Tibial nerve (tissue), 4 donors: ENCODE measurements at places on chromosomes 5 and 9.

GRCh38 chr5:77632526-77633206 is 5.8 kb downstream of the OTP start:
- DNase-seq = no peak

DNA sequence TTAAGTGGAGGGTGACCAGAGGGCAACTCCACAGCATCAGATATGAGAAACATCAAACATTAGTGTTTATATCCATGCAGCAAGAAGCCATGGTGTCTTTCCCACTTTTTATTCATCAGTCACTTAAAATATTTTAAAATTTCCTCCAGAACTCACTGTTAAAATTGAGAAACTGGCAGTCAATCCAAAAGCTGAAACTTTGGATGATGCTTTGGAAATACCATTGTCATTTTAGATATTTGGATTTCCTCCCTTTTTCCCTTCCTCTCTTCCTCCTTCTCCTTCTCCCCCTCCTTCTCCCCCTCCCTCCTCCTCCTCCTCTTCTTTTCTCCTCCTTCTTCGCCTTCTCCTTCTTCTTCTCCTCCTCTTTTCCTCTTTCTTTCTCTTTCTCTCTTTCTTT is 33.1 kb upstream of the NTRK2 start:
- no peak for DNase-seq

- no peak for DNase-seq
Observed at GRCh38 chr9:33703430-33704102, 91.8 kb upstream of the PRSS3 start.

DNA sequence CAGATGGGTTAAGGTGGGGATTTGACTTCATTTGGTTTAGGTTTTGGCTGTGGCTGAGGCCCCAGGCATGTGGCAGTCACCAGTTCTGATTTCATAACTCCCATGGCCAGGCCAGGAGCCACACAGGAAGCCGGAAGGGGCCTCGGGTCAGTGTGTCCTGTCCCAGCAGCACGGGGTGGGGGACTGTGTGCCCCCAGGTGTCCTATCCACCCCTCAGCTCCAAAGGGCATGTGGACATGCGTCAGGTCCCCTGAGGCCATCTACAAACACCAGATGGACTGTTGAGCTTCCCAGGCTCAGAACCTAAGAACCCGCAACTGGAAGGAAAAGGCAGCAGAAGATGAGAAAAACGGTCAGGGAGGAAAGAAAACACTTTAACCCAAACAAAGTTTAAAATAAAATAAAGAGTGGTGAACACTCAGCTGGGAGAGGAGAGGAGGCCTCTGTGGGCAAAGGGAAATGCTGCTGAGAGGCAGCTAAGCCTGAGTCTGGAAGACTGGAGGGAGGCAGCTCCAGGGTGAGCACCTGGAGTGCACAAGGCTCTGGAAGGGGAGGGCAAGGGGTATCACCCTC is 260.8 kb downstream of the AUH start:
- DNase-seq = peak; percentile 65

- DNase-seq = no peak
Observed at GRCh38 chr5:160155017-160155750, 35.9 kb upstream of the PWWP2A start.

DNA sequence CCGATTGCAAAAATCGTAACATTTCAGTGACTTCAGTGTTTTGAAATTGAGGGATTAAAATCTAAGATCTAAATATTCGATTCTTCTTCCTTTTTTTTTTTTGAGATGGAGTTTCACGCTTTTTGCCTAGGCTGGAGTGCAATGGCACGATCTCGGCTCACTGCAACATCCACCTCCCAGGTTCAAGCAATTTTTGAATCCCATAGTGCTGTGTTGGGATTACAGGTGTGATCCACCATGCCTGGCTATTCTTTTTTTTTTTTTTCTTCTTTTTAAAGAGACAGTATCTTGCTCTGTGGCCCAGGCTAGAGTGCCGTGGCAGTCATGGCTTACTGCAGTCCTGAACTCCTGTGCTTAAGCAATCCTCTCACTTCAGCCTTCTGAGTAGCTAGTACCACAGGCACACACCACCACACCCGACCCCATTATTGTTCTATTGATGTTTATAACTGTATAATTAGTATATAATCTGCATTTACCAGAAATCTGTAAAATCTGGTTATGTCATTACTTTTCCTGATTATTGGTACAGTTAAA is 42.7 kb downstream of the NSD1 start:
- no peak for DNase-seq

- no peak for DNase-seq
Observed at GRCh38 chr9:130663258-130663976, 977 bp upstream of the PRDM12 start.

- no peak for DNase-seq
Observed at GRCh38 chr5:149904293-149904886, 40.2 kb downstream of the PDE6A start.

- no peak for DNase-seq
Observed at GRCh38 chr5:159518371-159518770, 188.1 kb upstream of the IL12B start.

DNA sequence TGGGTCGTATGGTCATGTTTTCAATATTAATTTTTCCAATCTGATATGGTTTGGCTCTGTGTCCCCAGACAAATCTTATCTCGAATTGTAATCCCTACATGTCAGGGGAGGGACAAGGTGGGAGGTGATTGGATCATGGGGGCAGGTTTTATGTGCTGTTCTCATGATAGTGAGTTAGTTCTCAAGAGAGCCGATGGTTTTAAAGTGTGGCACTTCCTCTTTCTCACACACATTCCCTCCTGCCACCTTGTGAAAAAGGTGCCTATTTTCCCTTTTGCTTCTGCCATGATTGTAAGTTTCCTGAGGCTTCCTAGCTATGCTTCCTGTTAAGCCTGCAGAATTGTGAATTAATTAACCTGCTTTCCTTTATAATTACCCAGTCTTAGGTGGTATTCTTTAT is 309.1 kb upstream of the GRIN3A start:
- DNase-seq = no peak

GRCh38 chr9:99814359-99814758 is 7.3 kb upstream of the NR4A3 start:
- no peak for DNase-seq

DNA sequence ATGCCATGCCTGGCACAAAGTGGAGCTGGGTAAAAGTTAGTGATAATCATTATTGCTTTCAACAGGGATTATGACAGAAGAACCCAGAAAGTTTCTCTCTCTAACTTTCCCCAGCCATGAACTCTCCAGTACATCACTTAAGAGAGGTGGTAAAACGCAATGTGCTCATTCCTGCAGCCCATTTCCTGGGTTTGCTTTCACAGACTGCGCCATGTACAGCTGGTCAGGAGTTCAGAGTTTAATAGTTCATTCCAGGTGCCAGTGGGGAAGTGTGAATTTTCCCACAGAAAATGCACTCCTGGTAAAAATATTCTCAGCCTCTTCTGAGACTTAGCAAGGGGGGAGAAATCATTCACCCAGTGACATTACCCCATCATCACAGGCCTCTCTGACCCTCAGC is 35.5 kb downstream of the ADAM19 start:
- DNase-seq = no peak

DNA sequence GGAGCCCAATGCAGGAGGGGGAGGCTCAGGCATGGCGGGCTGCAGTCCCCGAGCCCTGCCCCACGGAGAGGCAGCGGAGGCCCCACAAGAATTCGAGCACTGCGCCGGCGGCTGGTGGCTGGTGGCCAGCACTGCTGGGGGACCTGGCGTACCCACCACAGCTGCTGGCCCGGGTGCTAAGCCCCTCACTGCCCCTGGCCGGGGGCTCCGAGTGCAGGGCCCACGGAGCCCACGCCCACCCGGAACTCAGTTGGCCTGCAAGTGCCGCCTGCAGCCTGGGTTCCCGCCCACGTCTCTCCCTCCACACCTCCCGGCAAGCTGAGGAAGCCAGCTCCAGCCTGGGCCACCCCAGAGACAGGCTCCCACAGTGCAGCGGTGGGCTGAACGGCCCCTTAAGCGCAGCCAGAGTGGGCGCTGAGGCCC is 780.3 kb downstream of the DTWD2 start:
- no peak for DNase-seq

GRCh38 chr9:15576350-15577050 is 23.7 kb downstream of the CCDC171 start:
- no peak for DNase-seq

DNA sequence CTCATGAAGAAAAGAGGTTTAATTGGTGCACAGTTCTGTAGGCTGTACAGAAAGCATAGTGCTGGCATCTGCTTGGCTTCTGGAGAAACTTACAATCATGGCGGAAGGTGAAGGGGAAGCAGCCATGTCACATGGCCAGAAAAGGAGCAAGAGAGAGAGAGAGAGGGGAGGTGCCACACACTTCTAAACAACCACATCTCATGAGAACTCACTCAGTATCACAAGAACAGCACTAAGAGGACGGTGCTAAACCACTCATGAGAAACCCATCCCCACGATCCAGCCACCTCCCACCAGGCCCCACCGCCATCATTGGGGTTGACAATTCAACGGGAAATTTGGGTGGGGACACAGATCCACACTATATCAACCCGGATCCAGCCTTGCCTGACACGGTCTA is 28.8 kb upstream of the IER5L start:
- no peak for DNase-seq

GRCh38 chr5:5418006-5418405 is 4.5 kb upstream of the ICE1 start:
- no peak for DNase-seq

DNA sequence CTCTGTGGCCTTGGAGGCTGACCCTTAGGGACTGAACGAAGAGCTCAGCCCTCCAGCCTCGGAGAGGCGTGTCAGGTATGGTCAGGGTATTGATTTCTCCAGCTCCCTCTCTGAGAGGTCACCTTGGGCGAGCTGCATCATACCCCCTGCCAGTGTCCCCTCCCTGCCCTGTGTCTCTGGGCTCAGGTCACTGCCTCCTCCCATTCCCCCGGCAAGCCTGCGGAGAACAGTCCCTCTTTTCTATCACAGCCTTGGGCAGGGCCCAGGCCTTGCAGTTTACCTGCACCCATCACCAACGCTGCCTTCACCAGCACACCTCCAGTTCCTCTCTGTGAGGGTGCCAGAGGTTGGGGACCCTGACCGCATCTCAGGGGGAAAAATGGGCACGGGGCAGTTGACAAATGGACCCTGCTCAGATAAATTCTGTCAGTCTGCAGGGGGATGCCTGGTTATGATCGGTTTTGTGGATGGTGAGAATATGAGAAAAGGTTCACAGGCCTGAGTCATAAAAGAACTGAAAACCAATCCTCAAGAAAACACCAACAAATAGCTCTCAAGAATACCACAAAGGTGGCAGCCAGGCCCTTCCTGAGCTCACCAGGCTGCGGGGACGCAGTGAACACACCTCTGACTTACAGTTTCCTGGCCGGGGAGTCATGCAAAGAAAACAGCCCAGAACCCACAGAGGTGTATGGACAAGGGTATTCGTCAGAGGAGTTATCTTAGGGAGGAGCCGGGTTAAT is 24.7 kb upstream of the RXRA start:
- no peak for DNase-seq

DNA sequence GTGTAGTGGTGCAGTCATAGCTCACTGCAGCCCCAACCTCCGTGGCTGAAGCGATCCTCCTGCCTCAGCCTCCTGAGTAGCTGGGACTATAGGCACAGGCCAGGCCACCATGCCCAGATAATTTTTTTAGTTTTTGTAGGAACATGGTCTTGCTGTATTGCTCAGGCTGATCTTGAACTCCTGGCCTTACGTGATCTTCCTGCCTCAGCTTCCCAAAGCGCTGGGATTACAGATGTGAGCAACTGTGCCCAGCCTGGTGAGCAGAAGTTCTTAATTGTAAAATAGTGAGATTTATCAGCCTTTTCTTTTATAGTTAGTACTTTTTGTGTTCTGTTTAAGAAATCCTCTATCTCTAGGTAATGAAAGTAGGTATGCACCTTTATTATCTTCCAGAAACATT is 42.5 kb downstream of the NUP214 start:
- no peak for DNase-seq

- DNase-seq = no peak
Observed at GRCh38 chr9:22395687-22396141, 50.9 kb upstream of the DMRTA1 start.

GRCh38 chr9:7967851-7968250 is 168.3 kb upstream of the DMAC1 start:
- DNase-seq = no peak

DNA sequence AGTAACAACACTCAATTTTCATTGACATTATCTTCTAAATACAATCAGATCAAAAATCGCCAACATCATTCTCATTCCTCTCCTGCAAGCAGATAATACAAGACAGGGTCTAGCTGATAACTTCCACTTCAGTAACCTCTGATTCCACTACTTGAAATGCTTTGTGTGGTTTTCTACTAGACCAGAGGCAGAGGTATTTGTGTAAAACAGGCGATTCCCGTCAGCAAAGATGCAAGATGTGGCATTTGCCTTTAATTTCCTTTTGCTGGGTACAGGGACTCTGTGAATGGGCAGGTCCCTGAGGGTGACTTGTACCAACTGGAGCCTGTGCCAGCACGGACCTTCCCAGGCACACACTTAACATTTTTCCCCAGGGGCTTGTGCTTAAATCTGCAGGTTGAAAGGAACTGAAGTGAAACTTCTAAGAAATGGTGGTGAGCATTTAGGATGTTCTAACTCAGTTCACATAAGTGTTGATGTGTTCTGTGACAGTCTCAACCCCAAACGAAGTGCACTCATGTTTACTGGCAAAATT is 625.5 kb upstream of the WWC1 start:
- DNase-seq = no peak

DNA sequence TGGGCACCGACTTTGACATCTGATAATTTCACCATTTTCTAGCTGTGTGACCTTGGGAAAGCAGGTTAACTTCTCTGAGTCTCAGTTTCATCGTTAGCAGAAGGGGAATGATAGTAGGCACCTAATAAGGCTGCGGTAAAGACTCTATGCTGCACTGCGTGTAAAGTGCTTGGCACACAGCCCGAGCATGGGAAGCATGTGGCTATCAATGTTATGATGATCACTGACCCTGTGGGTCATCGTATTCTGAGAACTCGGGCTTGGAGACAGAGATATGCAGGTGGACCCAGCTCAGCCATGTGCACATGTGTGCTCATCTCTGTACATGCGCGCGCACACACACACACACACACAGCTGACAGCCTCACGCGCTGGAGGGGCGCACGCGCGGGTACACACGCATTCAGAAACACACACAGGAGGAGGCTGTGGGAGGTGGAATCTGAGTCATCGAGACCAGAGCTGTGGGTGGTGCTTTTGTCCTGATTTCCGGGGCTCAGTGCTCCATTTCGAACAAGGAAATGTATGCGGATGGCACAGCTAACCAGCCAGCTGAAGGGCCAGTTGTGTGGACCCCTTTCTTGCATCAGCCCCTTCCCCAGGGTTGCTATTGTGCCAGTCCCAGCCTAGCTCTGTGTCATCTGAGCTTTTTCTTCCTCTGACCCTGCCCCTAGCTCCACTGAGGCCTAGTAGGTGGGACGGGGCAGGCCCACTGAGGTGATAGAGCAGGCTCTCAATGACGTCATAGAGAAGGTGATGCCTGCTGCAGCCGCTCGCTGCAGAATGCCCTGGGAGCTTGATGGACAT is 11.1 kb upstream of the ARAP3 start:
- no peak for DNase-seq

DNA sequence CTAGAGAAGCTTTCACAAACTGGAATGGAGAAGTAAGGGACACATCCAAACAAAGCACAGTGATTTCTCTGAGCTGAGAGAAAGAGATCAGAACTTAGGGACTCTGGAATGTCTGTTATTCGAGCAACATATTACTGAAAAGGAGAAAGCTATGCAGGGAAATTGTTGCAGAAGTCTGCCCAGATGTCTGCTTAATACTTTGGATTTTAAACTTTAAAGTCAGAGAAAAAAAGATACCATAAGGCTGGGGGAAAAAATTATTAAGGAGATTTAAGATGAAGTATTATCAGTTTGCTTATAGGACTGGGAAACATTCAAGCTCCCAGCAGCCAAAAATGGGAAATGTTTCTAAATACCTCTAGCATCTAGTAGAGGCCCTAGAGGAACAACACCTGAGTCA is 803.9 kb downstream of the TAF11L14 start:
- DNase-seq = no peak

GRCh38 chr5:137016783-137017324 is 482.3 kb downstream of the SPOCK1 start:
- no peak for DNase-seq
